NCI-H2171 (cell line): ENCODE measurements at places on chromosomes 11 and 22.

DNA sequence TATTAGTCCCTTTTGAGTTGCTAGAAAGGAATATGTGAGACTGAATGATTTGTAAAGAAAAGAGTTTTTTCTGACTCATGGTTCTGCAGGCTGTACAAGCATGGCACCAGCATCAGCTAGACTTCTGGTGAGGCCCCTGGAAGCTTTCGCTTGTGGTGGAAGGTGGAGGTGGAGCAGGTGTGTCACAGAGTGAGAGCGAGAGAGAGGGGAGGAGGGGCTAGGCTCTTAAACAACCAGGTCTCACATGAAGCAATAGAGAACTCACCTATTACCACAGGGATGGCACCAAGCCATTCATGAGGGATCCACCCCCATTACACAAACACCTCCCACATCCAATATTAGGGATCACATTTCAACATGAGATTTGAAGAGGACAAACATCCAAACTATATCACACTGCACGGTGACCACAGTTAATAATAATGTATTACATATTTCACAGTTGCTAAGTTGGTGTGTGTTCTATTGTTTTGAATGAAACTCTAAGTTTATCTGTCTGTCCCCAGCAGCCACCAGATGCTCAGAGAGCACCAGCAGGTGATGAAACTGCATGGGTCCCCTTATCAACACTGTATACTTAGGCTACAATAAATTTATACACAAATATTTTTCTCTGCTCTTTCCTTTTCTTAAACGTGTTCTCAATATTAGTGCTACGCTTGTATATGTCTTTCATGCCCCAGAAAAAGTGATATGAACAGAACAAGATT is 14.1 kb downstream of the ZFP91 start:
- no peak for DNase-seq

GRCh38 chr11:95508219-95508890 is 277.4 kb upstream of the SESN3 start:
- DNase-seq: no peak

GRCh38 chr11:114511079-114511478 is 48.6 kb downstream of the NXPE1 start:
- no peak for DNase-seq

DNA sequence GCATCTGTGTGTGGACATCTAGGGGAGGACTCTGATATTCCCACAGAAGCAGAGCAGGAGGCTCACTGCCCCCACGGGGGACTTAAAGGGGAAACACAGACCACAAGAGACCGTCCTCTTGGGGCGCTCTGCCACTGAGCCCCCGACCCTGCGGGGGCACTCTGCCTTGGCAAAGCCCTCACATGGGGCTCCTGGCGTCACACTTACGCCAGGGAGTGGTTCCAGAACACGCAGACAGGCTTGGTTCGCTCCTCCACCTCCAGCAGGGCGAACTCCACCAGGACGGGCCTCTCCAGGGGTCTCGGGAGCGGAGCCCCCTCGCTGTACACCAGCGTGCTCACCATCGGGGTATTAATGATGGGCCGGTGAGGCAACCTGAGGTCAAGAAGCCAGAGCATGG is 45.1 kb downstream of the TRMU start:
- DNase-seq: no peak

DNA sequence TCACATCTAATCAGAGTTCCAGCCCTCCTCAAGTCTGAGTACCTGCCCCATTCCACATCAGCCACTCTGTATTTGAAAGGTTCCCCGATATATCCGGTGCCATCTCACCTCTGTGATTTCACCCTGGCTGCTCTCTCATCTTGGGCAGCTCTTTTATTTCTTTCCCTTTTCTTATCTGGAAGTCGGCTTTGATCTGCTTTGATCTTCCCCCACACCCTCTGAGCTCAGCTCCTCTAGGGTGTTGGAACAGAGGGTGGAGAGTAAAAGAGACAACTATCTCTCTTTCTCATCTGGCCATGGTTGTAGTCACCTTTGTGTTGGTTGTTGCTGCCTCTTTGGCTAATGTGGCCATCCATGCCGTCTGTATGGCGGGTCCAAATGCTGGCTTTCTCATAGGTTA is 108.3 kb downstream of the ENTHD1 start:
- DNase-seq: no peak

DNA sequence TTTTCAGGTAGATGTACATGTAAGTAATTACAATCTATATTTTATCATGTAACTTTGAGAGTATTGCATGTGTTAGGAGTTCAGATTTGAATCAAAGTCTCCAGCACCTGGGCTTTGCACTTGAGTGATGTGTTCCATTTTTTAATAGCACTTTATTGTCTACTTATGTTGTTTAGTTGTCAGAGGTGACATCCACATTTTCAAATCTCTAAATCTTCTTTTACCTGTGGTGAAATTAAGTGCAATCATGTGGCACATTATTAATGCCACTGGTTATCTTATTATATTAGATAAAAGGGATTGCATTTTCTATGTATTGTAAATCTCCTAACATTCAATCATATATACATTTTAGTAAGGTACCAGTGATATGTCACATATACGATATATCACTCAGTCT is 333.4 kb downstream of the AASDHPPT start:
- DNase-seq: no peak

DNA sequence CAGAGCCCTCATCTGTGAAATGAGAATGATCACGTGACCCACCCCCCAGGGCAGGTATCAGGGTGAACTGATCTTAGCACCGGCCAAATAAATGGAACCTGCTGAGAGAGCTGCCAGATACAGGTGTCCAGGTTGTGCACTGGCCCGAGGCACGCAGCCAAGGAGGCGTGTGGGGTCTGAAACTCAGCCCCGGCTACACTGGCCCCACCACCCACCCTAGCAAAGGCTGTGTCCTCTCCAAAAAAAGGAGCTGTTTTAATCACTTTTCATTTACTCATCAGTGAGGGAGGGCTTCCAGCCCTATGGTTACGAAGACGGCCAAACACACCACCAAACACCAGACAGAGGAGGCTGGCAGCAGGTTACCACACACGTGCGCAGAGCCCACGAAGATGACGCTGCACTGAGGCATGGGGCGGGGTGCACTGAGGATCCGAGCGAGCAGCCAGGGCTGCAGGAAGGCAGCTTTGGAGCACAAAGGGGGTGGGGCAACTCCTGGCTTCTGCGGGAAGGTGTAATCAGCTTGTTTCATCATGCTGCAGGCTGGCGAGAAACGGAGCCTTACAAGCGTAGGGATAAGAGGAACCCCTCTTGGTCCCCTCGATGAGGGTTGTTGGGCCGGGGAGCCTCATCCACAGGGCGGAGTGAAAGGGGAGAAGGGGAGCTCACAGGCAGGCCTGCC is 19.5 kb upstream of the SLC22A12 start:
- DNase-seq: peak; percentile 52

- no peak for DNase-seq
Observed at GRCh38 chr11:87290304-87290922, 252.7 kb downstream of the TMEM135 start.

DNA sequence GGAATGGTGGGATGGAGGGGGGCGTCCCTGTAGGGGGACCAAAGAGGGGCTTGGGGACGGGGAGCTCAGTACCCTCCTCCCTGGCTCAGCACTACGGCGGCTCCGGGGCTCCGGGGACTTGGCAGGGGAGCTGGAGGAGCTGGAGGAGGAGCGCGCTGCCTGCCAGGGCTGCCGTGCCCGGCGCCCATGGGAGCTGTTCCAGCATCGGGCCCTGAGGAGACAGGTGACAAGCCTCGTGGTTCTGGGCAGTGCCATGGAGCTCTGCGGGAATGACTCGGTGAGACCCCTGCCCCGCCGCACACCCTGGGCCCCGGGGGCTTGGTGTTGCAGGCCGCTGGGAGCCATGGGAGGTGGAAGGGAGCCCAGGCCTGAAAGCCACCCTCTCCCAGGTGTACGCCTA is 11.8 kb upstream of the MIF start:
- DNase-seq: no peak

- DNase-seq: no peak
Observed at GRCh38 chr11:12983336-12983735, 25.8 kb upstream of the RASSF10 start.

DNA sequence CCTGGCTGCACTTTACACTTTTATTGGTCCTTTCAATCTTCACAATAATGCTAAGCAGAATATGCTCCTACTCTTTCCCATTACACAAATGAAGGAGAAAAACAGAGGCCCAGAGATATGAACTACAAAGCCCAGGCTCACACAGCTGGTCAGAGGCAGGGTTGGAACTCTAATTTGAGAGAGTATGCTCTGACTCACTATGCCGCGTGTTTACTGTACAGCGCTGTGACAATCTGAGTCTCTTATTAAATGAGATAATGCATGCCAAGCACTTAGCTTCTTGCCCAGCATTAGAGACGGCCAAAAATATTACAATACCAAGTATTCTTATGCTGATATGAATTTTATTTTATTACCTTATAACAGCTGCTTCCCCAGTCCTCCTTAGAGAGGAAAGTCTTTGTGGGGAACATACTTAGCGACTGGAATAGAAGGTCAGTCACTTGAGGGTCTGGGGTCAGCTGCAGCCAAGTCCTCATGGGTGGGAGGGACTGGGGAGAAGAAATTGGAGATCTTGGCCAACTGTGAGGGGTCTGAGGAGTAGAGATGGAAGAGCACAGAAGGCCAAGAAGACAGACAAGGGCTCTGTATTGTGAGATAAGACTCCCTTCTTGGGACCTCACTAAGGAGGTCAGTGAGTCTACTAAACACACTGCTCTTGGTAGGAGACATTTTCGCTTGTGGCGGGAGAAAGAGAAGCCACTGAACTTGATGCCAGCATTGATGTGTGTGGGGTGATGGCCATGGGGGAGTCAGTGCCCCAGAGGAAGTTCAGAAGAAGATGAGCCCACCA is 150.8 kb upstream of the TIMP3 start:
- no peak for DNase-seq

DNA sequence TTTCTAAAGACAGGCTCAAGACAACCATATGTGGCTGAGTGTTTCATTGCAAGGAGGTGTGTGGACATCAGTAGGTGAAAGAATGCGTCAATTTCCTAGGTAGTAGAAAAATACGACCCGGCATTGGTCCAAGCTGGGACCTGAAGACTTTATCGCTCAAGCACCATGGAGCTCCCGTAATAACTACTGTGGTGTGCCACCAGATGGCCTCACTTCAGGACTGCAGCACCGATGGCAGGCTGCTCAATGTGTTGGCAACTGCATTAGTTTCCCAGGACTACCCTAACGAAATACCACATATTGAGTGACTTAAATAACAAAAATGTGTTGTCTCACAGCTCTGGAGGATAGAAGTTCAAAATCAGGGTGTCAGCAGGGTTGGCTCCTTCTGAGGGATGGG is 72.4 kb upstream of the FAT3 start:
- no peak for DNase-seq

- DNase-seq: peak; percentile 57
Observed at GRCh38 chr11:65386307-65387140, at the start of gene FRMD8. Gene FRMD8, plus strand, starts transcription at chr11:65386637. Its CDS starts 400 bp downstream, at chr11:65387037.

- no peak for DNase-seq
Observed at GRCh38 chr11:2185324-2186085, 13.9 kb upstream of the TH start.

GRCh38 chr11:94583213-94583865 is 16.2 kb downstream of the PIWIL4 start:
- DNase-seq: no peak

DNA sequence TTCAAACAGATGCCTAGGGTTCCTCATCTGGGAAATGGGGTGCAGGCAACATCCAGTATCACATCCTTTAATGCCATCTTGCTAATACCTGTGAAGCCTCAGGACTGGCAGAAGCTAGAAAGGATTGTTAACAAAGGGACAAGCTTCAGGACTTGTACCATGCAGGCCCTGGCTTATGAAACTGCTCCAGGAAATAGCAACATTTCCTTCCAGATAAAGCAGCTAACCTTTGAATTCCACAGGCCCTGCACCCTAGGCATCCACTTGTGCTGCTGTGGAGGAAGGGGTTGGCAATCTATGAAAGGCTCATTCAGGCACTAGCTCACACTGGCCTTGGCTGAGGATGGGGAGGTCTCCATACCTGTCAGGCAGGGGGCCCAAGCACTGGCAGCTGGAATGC is 87.2 kb downstream of the BTBD10 start:
- DNase-seq: no peak

DNA sequence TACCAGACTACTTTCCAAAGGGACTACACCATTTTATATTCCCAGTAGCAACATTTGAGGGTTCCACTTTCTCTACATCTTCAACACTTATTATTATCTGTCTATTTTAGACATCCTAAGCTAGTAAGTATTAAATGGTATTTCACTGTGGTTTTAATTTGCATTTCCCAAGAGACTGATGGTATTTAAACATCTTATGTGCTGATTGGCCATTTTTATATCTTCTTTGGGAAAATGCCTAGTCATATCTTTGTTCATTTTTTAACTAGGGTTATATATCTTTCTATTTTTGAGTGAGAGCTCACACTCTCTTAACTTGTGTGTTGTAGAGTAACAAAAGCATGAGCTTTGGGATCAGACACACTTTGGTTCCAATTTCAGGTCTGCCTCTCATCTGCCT is 73.7 kb downstream of the PRCP start:
- no peak for DNase-seq

DNA sequence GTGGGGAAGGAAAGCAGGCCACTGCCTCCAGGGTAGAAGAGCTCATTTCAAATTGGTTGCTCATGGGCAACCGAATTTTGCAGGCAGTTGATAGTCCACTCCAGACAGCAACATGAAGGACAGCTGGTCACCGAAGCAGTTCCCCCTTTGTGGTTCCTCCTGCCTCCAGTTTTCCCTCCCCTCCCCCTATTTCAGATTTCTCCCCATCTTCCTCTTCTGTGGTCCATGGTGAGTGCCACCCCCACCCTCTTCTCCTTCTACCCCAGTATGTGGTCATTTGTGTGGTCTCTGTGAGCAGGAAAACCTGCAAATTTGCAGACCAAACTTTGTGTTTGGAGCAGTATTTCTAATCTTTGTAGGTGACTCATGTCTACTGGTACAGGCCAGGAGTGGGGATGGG is 38.2 kb upstream of the PAK1 start:
- DNase-seq: no peak
